Left ventricle myocardium superior (tissue), 1 donor: ENCODE measurements at places on chromosomes 16 and 17. TPM values are rescaled to one million over a fixed set of nuclear protein-coding genes. Genes with fewer than 3 reads are reported as not detected.

Gene KRTAP1-1
- not detected for total RNA-seq

Gene MPV17L
- 5.3 TPM for total RNA-seq

Gene TMEM235
- not detected for total RNA-seq

Gene CHST4
- not detected for total RNA-seq

Gene CCP110
- 9.2 TPM for total RNA-seq

Gene RDM1
- not detected for total RNA-seq

Gene HBQ1
- total RNA-seq: not detected

Gene TMEM132E
- not detected for total RNA-seq

Gene CCL7
- total RNA-seq: not detected

Gene RAB34
- total RNA-seq: 14.8 TPM

Gene DNAI2
- not detected for total RNA-seq

Gene C16orf54
- total RNA-seq: 0.74 TPM

Gene MMP28
- total RNA-seq: 1.5 TPM

Gene PRSS8
- not detected for total RNA-seq

Gene SEPTIN1
- 2.5 TPM for total RNA-seq

Gene MYH8
- total RNA-seq: not detected

Gene COASY
- 45.2 TPM for total RNA-seq

Gene HSD17B1
- total RNA-seq: 1.4 TPM
